Renal cortex interstitium (tissue), 15 donors: ENCODE measurements at places on chromosomes 3 and 15.

GRCh38 chr3:175386630-175387029 lies 527.5 kb downstream of the NAALADL2 start:
- no peak for DNase-seq

DNA sequence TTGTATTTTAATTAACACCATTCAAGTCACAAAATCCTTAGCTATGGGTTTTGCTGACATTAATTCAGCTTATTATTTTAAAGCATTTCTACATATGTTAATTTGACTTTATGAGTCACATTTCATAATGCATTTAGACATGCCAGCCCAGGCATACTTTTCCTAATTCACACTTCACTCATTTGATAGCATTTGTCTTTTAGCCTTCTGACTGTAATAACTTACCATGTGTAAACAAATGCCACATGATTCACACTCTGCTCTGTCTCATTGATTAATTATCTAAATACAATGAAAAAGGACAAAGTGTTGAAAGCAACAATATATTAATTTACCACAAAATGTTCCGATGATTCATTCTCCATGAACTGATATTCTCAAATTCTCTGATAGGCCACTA lies 927.8 kb upstream of the EPHA6 start:
- no peak for DNase-seq

GRCh38 chr3:18618723-18619122 lies 193.6 kb upstream of the SATB1 start:
- DNase-seq, result no peak

DNA sequence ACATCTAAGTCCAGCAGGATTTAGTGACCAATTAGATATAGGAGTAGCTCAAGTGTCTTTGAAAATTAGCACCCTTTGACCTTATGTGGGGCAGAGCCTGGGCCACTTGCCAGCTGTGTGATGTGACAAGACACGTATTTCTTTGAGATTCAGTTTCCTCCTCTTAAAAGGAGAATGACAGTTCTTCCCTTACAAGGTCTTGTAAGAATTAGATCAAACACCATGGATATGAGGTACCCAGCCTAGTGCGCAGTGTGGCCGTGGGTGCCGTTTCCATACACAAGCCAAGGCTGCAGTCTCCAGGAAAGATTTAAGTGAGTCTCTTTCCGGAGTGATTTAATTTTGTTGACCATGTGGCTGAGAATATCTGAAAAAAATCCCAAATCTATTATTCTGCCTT lies 46.3 kb downstream of the ARHGAP31 start:
- DNase-seq, result no peak
